ENCODE measurements at places on chromosomes 12 and 14.

DNA sequence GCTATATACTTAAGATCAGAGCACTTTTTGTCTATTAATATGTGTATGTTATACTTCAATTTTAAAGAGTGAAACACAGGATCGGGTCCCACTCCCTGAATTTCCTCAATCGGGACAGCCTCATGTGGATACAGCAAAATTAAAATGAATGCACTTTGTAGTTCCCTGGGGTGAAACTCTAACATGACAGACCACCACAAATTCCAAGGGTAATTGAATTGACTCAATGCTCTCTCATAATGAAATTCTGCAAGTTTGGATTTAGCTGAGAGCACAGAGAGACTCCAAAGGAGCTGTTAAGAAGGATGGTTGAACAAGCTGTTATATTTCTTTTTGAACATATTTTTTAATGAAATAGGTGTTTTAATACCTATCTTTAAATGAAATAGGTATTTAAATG lies 413.6 kb downstream of the GXYLT1 start:
- no peak for DNase-seq

DNA sequence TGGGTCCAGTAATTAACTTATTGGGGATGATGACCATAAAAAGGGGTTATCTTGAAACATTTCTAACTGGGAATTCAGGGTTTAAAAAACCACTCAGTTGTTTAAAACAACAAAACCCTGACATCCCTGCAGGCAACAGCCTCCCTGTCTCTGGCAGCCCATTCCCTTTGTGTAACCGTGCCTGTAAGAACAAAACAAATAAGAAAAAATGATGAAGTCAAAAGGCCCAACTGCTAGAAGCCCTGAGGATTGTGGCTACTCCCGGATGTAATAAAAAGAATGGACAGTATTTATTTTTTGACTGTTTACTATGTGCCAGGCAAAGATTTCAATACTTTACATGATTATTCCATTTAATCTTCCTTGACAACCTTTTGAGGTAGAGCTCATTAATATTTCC lies 75.3 kb downstream of the TMCC3 start:
- no peak for DNase-seq

GRCh38 chr14:99561864-99562263 lies 42.1 kb downstream of the CCDC85C start:
- no peak for DNase-seq

- DNase-seq = no peak
These were observed 12.7 kb downstream of the PROX2 start for GRCh38 chr14:74863274-74863673.

DNA sequence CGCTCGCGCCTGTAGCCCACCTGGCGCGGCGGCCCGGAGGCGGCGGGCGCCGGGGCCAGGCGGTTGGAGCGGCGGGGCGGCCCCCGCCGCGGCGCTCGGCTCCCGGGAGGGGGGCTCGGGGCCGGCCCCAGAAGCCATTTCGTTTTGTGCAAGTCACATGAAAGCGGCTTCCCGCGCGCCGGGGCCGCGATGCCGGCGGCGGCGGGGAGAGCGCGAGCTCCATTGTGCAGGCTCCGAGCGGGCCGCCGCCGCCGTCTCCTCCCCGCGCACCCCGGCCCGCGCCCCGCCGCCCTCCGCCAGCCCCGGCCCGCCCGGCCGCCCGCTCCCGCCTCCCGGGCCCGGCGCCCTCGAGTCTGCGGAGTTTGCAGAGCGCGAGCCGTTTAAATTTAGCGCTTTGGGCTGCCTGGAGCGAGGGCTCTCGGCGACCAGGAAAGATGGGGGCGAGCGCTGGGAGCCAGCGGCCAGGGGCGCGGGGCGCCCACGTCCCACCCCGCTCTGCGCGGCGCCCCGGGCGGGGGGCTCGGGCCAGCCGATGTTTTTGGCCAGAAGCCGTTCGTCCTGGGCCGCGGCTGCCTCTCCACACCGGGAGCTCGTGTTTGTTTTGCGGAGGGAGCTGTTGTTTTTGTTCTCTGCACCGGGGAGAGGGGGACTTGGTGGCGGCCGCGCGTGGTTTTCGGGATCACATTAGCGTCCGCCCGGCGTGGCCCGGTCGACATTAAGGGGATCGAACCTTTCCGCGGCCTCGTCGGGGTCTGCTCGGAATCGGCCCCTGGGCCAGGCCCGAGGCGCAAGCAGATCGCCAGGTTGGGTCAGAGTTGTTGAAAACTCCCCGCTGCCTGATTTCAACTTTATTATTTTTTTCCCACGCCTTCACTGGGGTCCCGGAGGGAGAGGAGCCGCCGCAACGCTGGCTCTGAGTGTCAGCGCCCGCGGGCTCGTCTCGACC lies 982 bp downstream of the BCL7A start:
- no peak for DNase-seq

- no peak for DNase-seq
These were observed 2.5 kb downstream of the AJUBA start for GRCh38 chr14:22979748-22980392.

DNA sequence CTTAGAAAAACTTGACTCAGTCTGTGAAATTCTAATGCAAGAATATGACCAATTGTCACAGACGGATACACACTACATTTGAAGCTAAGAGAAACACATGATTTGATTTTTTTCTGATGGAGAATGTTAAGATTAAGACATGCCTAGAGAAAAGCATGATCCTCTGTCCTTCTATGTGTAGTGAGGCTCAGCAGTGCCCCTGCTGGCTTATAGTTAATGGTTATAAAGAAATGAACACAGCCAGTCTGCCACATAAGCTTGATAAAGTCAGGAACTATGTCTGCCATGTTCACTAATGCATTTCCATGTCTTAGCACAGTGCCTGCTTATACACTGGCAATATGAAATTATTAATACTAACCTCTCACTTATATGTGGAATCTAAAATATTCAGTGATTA lies 168.1 kb upstream of the DAAM1 start:
- no peak for DNase-seq

- no peak for DNase-seq
These were observed 45.4 kb downstream of the APPL2 start for GRCh38 chr12:105190530-105190929.

DNA sequence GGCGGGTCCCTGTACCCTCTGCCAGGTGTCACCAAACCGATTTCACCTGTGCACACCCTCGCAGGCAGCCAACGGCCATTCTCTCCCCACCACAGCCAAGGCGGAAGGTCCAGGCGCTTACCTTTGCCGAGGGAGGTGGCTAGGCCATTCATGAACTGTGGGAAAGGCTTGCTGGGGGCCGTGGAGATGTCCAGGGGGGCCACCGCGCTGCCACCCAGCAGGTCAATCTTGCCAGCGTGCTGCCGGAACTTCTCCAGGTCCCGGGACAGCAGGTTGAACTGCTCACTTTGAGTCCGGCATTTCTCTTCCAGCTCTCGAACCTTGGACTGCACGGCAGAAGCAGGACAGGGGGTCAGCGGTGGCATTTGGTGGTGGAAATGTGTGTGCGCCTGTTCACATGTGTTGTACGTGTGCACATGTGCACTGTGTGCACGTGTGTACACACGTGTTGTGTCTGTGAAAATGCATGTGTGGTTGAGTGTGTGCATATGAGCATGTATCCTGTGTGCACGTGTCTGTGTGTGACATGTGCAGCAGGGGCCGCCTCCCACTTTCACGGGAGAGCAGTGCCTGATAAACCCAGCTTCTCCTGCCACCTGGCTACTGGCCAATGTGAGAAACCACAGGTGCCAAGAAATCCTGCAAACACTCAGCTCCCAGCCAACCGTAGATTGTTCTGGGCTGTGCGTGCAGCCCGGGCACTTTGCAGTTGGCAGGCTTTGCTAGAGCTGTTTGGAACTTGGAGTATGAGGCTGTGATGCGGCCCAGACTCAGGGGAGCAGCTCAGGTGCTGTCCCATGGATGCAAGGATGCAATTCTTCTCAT lies 118.9 kb downstream of the PIWIL1 start:
- DNase-seq = no peak

All from NCI-H446 treated with DMSO at 0.1 percent for 48 hours (cell line).